Mesenchymal stem cell (in vitro differentiated cells and primary cell): ENCODE measurements at places on chromosomes 7 and 10.
A peak's percentile ranks its signal among the peaks of the same experiment; 100 is the strongest.

- no peak overlapping the region for H3K27ac ChIP-seq
- H3K4me1 ChIP-seq: peaks cover 10% of the 10 kb centered on the region
- no peak for DNase-seq
- H3K4me3 ChIP-seq: no peak overlapping the region
These were observed 68.9 kb downstream of the SLC29A4 start for GRCh38 chr7:5351507-5352265.

DNA sequence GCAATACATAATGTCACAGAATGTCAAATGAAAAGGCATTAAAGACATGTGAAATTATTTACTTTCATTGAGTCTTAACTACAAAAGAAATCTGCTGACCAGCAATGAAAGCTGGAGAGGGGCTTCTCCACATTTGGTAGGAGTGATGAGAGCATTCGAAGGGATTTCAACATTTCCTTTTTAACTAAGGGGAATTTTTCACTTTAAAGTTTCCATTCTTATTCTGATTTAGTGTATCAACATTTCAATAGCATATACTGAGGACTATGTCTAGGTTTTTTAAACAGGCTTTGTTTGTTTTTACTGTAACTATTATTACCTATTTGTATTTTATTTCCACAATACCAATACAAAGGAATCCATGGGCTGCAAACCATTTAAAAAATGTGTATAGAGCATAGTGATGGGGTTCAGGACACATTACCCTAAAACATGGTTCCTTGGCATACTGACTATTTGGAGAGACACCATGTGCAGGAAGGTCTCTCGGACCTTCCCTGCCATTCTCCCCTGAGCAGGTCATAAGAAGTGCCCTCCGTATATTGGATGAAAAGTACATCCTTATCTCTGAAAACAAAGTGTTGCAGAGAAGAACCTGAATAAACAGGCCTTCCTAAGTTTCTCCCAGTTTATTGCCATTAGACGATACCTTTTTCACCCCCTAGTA is 278.7 kb downstream of the DOCK4 start:
- DNase-seq: no peak
- H3K4me1 ChIP-seq: peaks cover 3% of the 10 kb centered on the region
- no peaks in the 10 kb centered on the region for H3K36me3 ChIP-seq
- no peak overlapping the region for H3K27ac ChIP-seq
- H3K4me3 ChIP-seq: no peak overlapping the region
- H3K27me3 ChIP-seq: no peaks in the 10 kb centered on the region

- no peak overlapping the region for H3K4me3 ChIP-seq
- no peak for DNase-seq
- H3K27ac ChIP-seq: no peak overlapping the region
- no peaks in the 10 kb centered on the region for H3K36me3 ChIP-seq
These were observed 21.5 kb upstream of the CRHR2 start for GRCh38 chr7:30703756-30704155.

- no peaks in the 10 kb centered on the region for H3K36me3 ChIP-seq
- H3K4me1 ChIP-seq: no peaks in the 10 kb centered on the region
- no peak for DNase-seq
These were observed 193.8 kb downstream of the CYP26A1 start for GRCh38 chr10:93267521-93267920.

- H3K27me3 ChIP-seq: no peaks in the 10 kb centered on the region
- H3K27ac ChIP-seq: no peak overlapping the region
- H3K4me1 ChIP-seq: no peaks in the 10 kb centered on the region
- no peak for DNase-seq
These were observed 86.6 kb downstream of the AHCYL2 start for GRCh38 chr7:129311429-129311828.

DNA sequence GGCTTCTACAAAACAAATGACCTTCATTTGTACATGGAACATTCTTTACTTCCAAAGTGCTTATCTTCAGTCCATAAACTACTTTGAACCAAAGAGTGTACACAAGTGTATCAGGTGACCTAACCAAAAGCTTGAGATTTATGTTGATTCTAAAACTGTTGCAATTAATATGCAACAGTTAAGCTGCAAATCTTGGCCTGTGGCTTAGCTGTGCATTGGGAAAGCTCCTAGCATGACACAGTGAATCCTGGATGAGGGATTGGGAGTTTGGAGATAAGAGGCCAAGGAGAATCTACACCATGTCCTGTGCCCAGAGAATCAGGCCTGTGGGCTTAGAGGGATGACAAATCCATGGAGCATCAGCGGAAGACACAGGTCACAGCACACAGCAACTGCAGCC is 105.2 kb upstream of the GSDME start:
- H3K27ac ChIP-seq: no peak overlapping the region
- H3K4me3 ChIP-seq: no peak overlapping the region
- H3K27me3 ChIP-seq: no peaks in the 10 kb centered on the region
- DNase-seq: no peak
- no peaks in the 10 kb centered on the region for H3K4me1 ChIP-seq
- H3K36me3 ChIP-seq: peaks cover 94% of the 10 kb centered on the region

- H3K4me1 ChIP-seq: no peaks in the 10 kb centered on the region
- no peaks in the 10 kb centered on the region for H3K36me3 ChIP-seq
- no peaks in the 10 kb centered on the region for H3K27me3 ChIP-seq
- H3K4me3 ChIP-seq: no peak overlapping the region
These were observed 13.3 kb upstream of the ITGB8 start for GRCh38 chr7:20317413-20317812.

DNA sequence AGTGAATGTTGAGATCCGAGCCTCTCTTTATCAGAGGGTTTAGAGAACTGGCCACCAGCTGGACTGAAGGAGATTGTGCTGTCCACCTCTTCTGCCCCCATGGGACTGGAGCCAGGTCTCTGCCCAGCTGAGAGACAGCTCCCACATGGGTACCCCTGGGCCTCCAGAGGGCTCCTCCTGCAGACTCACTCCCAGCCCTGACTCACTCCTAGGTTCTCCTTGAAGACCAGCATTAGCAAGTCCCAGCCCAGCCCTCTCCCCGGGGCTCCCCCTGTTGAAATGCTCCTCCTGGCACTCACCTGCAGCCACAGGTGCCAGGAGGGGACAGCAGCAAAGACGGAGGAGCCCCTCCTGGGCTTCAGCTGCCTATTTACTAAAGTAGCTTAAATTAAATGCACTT is 126.9 kb downstream of the CXCL12 start:
- H3K27ac ChIP-seq: no peak overlapping the region
- peaks cover 7% of the 10 kb centered on the region for H3K27me3 ChIP-seq
- no peak for DNase-seq

- H3K36me3 ChIP-seq: no peaks in the 10 kb centered on the region
- H3K4me3 ChIP-seq: no peak overlapping the region
- DNase-seq: no peak
- no peak overlapping the region for H3K27ac ChIP-seq
These were observed 362.6 kb upstream of the MGMT start for GRCh38 chr10:129104266-129105045.

GRCh38 chr7:4880218-4880617 is 3.3 kb downstream of the RADIL start:
- peaks cover 15% of the 10 kb centered on the region for H3K27me3 ChIP-seq
- peaks cover 18% of the 10 kb centered on the region for H3K4me1 ChIP-seq
- H3K27ac ChIP-seq: no peak overlapping the region
- H3K36me3 ChIP-seq: no peaks in the 10 kb centered on the region

DNA sequence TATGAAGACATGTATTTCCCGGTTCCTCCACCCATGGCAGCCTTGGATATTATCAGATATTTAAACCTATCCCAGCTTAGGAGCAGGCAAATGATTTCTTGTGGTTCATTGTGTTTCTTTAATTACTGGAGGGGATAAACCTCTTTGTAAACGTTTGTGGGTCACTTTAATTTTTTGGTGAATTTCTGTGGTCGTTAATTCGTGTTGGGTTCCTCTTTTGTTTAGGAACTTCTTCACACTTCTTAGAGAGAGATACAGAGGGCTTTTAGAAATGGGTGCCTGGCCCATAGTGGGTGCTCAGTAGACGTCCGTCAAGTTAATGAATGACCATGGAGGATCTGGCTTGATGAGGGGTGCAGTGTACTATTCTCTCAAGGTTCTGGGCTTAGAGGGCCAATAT is 27.2 kb upstream of the NUB1 start:
- no peaks in the 10 kb centered on the region for H3K36me3 ChIP-seq
- H3K27me3 ChIP-seq: no peaks in the 10 kb centered on the region
- H3K4me1 ChIP-seq: no peaks in the 10 kb centered on the region
- H3K4me3 ChIP-seq: peak overlapping the region; percentile 22
- no peak for DNase-seq
- no peak overlapping the region for H3K27ac ChIP-seq

- no peaks in the 10 kb centered on the region for H3K36me3 ChIP-seq
- DNase-seq: no peak
These were observed 565.8 kb upstream of the ADARB2 start for GRCh38 chr10:2303169-2303568.

- H3K27me3 ChIP-seq: no peaks in the 10 kb centered on the region
- no peak overlapping the region for H3K27ac ChIP-seq
- H3K4me3 ChIP-seq: no peak overlapping the region
- DNase-seq: no peak
These were observed 12.8 kb downstream of the GATAD1 start for GRCh38 chr7:92460109-92460508.

GRCh38 chr7:4830176-4830575 is 31.7 kb downstream of the PAPOLB start:
- no peak overlapping the region for H3K4me3 ChIP-seq
- H3K36me3 ChIP-seq: no peaks in the 10 kb centered on the region
- H3K27me3 ChIP-seq: no peaks in the 10 kb centered on the region
- no peak overlapping the region for H3K27ac ChIP-seq
- DNase-seq: peak; percentile 64
- no peaks in the 10 kb centered on the region for H3K4me1 ChIP-seq

- no peaks in the 10 kb centered on the region for H3K36me3 ChIP-seq
- no peaks in the 10 kb centered on the region for H3K4me1 ChIP-seq
- H3K4me3 ChIP-seq: no peak overlapping the region
- no peak overlapping the region for H3K27ac ChIP-seq
These were observed 154.3 kb downstream of the ARHGAP21 start for GRCh38 chr10:24569330-24569796.

- H3K36me3 ChIP-seq: no peaks in the 10 kb centered on the region
- no peak overlapping the region for H3K4me3 ChIP-seq
- no peaks in the 10 kb centered on the region for H3K27me3 ChIP-seq
- no peak overlapping the region for H3K27ac ChIP-seq
- DNase-seq: peak; percentile 90
These were observed 110.6 kb downstream of the EMX2 start for GRCh38 chr10:117653170-117653515.
